ENCODE measurements at places on chromosomes 2 and 18.
A peak's percentile ranks its signal among the peaks of the same experiment; 100 is the strongest.

GRCh38 chr18:40883271-40883670 lies 1071.8 kb upstream of the PIK3C3 start:
- DNase-seq, result no peak

DNA sequence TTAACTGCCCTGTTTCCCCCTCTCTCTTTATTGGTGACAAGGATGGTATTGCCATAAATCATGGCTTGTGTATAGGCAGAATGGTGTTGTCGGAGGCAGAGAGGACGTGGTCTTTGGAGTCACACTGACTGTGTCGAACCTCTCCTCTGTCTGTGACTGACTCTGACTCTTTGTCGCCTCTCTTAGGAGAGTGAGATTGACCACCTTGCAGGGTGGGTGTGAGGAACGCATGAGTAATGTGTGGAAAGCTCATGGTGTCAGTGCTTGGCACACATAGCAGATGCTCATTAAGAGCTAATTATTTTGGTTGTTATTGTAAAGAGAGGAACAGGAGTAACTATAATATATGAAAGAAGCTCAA lies 145.6 kb downstream of the TTC27 start:
- DNase-seq, result no peak

DNA sequence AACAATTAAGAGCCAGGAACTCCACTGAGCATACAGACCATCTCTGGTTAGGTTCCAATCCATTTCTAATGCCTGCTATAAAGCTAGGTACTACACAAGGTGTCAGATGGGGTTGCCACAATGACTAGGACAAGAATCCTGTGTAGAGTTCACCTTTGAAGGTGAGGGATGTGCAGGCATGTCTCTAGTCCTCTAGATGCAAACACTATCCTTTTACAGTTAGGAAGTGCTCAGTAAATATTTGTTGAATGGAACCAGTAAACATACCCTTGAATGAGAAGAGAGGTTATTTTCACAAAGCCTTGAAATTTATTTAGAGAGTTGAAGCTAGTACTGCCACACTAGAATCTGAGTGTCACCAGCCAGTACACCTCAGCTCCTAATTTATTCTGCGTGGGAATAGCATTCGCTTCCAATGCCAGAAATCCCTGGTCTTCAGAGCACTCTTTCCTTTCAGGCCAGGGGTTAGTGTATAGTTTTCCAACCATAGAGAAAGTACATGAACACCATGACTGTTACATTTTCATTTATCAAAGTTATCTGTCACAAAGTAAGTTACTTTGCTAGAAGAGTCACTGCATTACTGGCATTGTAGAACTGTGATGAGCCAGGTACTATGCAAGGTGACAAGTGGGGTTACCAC lies 48.3 kb downstream of the STAT1 start:
- DNase-seq, result no peak

- no peak for DNase-seq
Measured at GRCh38 chr18:59575995-59576394, 121.2 kb downstream of the CCBE1 start.

DNA sequence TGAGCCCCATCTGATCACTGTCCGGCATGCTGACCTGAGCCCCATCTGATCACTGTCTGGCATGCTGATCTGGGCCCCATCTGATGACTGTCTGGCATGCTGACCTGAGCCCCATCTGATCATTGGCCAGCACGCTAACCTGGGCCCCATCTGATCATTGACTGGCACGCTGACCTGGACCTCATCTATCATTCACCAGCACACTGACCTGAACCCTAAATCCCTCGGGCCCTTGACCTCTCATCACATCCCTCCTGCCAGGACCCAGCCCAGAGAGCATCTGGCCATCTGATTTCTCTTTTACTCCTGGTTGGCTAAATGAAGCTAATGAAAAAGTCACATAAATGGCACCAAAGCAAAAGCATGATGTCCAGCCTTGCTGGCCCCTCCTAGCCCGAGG lies 207.1 kb downstream of the NDUFA10 start:
- no peak for DNase-seq

DNA sequence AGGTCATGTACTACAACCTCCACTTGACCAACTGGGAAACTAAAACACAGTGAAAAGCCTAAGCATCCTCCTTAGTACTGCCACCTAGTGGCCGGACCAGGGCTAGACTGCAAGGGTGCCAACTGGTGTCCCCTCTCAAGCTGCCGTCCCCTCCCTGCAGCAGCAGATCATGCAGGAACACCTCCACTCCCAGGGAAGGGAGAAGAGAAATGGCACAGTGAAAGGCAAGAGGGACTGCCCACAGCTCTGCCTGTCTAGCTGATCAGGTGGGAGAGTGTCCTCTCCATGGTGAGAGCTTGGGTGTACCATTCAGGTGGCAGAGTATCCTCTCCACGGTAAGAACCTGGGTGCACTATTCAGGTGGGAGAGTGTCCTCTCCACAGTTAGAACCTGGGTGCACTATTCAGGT lies 78.1 kb downstream of the AAK1 start:
- peak; percentile 27 for DNase-seq

DNA sequence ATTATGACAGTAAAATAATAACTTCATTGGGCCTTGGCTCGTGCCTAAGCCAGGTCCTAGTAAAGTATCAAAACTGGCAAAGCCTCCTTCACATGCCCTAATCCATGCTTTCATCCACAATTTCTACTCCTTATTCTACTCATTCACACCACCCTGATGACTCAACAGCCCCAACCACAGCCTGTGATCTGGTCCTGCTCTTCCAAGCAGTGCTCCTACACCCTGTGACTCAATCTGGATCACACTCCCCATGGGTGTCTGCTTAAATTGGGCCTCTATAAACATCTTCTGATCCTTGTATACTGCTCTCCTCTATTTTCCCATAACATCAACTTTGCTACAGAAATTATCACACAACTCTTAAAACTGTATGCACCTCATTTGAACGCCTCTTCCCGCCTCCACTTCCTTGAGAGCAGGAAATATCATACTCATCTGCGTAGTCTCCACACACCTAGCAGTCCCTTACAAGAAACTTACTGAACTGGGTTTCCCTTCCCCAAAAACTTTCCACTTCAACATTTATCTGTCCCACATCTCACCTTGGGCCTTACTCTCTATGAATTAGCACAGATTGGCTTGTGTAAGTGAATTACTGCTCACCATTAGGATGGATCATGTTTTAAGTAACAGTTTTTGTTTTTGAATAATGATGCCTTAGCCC lies 15.9 kb downstream of the GTF3C3 start:
- peak; percentile 73 for DNase-seq

GRCh38 chr2:26946841-26947784 lies 23.3 kb upstream of the MAPRE3 start:
- peak; percentile 68 for DNase-seq

DNA sequence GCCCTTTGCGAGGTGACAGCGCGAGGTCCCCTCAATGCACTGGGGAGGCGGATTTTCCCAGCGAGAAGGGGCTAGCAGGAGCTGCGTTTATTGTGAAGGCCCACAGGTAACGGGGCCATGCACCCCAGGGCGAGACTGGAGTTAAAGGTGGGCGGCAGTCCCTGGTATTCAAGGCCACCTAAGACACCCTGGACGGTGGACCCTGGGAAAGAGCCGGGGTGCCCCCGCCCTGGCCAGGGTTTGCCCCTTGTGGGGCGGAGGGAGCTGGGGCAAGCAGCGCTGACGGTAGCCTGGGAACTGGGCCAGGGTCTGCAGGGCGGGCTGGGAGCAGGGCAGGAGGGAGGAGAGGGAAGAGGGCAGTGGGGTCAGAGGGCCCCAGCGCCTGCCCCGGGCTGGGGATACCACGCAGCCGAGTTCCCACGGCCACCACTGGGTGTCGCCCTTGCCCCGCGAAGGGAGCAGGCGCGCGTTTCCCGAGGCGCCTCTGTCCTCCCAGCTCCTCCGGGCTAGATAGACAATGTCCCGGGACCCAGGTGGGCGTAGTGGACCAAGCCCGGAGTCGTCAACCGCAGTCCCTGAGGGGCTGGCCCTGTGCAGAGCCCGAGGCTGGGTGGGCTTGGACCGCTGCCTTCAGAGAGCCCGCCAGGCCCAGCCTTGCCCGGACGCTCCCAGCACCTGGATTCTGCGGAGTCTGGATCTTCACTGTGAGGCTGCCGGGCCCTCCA lies 80.2 kb downstream of the SMAD4 start:
- peak; percentile 39 for DNase-seq

GRCh38 chr2:172437419-172438341 lies 10.3 kb downstream of the ITGA6 start:
- DNase-seq, result no peak

GRCh38 chr2:102622646-102623045 lies 3.3 kb downstream of the SLC9A2 start:
- DNase-seq, result no peak

GRCh38 chr18:24400587-24400986 lies 3.0 kb upstream of the OSBPL1A start:
- DNase-seq, result no peak

GRCh38 chr2:28129955-28130695 lies 239.6 kb downstream of the BABAM2 start:
- peak; percentile 60 for DNase-seq

- no peak for DNase-seq
Measured at GRCh38 chr2:242011991-242012764, 142.6 kb downstream of the RTP5 start.

DNA sequence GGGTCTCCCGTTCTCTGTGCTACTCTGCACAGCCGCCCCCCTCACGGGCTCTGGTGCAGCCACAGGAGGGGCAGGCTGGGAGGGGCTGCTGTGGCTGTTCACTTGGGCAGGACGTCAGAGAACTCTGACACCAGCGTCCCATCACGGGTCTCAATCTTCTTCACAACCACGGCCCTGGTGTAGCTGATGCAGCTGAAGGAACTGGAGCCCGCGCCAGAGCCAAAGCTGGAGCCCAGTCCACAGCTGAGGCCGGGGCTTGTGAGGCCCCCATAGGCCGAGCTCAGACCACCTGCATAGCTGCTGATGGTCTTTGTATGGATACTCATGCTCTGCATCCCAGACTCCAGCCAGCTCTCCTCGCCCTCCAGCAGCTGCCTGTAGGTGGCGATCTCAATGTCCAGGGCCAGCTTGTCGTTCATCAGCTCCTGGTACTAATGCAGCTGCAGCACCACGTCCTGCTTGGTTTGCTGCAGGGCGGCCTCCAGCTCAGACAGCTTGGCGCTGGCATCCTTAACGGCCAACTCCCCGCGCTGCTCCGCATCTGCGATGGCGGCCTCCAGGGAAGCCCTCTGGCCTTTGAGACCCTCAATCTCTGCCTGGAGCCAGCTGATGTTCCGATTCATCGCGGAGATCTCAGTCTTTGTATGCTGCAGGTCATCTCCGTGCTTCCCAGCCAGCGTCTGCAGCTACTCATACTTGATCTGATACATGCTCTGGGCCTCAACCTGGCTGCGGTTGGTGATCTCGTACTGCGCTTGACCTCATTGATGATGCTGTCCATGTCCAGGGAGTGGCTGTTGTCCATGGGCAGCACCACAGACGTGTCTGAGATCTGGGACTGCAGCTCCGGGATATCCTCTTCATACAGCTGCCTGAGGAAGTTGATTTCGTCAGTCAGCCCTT lies 7.4 kb upstream of the DUSP19 start:
- peak; percentile 70 for DNase-seq

GRCh38 chr2:55425431-55425831 lies 5.8 kb upstream of the CCDC88A start:
- peak; percentile 92 for DNase-seq

DNA sequence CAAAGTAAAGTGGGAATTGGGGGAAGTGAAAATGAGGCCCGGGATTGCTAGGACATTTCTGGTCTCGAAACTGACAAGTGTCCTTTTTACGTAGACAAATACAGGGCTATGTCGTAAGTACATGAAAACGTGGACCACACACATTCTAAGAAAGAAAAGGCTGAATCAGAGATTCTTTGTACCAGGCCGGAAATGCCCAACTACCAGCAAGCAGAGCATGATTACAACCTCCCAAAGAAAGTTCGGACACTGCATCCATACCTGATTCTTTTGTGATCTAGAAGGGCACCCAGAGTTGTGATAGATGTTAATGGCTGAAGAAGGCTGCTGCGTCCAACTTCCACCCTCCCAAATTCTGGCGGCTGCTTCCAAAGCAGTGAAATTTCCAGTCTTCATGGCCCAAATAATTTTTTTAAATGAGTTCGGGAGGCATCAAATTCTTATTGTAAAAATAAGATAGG lies 1.7 kb downstream of the RBMS1 start:
- peak; percentile 87 for DNase-seq

- no peak for DNase-seq
Measured at GRCh38 chr18:40866968-40867367, 1088.1 kb upstream of the PIK3C3 start.

DNA sequence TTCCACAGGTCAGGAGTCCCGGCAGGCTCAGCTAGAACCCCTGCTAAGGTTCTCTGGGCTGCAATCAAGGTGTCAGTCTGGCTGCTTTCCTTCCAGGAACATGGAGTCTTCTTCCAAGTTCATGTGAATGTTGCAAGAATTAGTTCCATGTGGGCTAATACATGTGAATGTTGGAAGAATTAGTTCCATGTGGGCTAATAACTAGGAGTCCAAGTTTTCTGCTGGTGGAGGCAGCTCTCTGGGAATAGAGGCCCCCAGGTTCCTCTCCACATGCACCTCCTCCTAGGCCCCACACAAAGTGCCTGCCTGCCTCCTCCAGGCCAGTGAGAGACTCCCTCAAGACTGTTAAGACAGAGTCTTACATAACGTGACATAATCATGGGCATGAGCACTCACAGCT lies 140.8 kb upstream of the SLC35G4 start:
- no peak for DNase-seq

GRCh38 chr2:179250848-179251504 lies 13.7 kb downstream of the SESTD1 start:
- DNase-seq, result no peak

DNA sequence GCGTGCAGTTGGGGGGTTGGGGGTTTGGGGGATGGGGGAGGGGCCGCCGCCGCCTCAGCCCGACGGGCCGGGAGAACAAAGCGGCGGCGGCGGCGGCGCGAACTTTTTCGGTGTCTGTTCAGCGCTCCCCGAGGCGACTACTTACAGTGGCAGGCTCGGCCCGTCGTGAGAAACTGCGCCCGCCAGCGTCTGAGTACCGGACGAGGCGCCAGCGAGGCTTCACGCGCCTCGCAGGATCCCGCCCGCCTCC lies 172 bp downstream of the PRKD3 start:
- DNase-seq, result peak; percentile 78

- peak; percentile 36 for DNase-seq
Measured at GRCh38 chr2:53859206-53860181, at the start of gene GPR75. Gene GPR75, minus strand, starts transcription at chr2:53859967. Its CDS starts 5,211 bp downstream, at chr2:53854756.
